RPMI8226 (cell line): ENCODE measurements at places on chromosomes 1 and 21.

GRCh38 chr1:56255516-56256152 is 323.7 kb downstream of the PLPP3 start:
- no peak for DNase-seq

DNA sequence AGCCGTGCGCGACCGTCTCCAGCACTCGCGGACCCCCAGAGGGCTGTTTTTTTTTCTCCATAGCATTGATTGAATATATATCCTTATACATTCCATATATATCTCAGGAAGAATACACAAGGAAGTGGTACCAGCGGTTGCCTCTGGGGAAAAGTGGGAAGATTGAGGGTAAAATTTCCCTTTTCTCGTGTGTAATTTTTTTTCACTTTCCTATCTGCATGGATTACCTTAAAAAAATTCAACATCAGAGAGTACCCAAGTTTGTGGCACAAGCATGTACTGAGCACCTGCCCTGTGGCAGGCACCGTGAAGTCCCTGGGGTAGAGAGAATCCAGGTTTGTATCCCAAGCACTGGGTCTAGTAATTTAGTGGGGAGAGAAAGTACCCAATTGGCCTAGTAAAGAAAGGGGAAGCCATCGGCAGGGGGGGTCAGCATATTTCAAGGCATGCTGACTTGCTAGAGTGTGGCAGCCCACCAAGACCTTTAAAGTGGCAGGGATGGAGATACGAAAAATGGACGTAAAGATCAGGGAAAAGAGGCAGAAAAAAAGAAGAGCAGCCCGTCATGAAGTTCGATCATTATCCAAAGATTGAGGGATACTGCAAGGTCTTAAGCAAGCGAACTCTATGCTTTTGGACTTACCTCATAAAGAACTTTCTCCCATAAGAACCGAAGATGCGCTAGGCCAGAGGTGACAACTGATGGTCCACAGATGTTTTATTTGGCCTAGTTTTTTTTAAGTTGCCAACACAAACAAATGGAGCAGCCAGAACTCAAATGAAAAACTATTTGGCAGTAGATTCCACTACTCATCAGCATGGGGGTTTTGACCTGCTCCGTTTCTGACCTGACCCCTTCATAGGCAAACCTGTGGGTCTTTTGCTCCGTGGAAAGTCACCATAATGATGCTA is 1.5 kb upstream of the HMGN1 start:
- no peak for DNase-seq

DNA sequence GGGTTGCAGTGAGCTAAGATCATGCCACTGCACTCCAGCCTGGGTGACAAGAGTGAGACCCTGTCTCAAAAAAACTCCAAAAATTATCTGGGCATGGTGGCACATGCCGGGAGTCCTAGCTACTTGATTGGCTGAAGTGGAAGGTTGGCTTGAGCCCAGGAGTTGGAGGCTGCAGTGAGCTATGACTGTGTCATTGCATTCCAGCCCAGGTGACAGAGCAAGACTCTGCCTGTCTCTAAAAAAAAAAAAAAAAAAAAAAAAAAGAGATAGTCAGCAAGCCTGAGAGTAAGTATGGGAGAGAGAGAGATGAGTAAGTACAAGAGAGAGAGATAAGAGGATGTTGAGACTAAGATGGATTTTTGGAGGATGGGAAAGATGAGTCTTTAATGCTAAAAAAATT is 180.8 kb upstream of the CACYBP start:
- peak; percentile 76 for DNase-seq

- no peak for DNase-seq
Observed at GRCh38 chr1:194447636-194448035, 1261.2 kb upstream of the B3GALT2 start.
